Right ventricle myocardium inferior (tissue), 1 donor: ENCODE measurements at places on chromosomes 7 and 10. TPM values are rescaled to one million over a fixed set of nuclear protein-coding genes. Genes with fewer than 3 reads are reported as not detected.

ST8SIA6 gene
- 9.3 TPM for total RNA-seq

LIPK gene
- not detected for total RNA-seq

SFRP4 gene
- 0.32 TPM for total RNA-seq

DNA sequence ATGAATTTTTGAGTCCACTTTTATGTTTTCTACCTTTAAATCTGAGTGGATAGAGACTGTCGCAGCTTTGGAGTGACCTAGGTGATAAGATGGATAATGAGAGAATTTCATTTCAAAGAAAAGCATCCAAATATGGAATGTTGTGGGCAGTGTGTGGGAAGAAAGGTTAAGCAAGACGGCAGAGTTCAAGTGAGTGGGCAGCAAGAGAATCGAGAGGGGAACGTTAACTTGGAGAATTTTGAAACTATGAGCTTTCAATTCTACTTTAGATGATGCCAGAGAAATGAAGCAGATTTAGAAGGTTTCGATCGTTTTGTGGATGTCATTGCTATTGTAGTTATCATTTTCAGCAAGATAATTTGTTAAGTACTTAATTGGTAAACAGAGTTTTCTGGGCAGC lies 73.0 kb downstream of the XRCC2 start:
- DNase-seq = no peak

DNA sequence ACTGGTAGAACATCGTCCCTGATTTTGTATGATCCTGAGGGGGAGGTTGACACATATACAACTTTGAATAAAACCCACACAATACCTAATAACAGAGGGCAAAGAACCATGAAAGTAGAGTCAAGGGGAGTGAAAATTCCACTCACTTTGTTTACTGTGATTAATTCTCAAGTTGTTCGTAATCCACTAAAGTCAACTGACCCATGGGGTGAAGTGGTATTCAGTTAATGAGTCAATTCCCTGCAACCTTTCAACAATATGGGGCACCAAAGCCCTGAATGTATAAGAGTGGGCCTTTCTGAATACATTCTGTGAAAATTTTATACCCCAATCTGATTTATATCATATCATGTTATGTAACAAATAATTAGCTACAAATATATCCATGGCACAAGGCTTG lies 39.0 kb upstream of the C10orf67 start:
- DNase-seq = no peak

DNA sequence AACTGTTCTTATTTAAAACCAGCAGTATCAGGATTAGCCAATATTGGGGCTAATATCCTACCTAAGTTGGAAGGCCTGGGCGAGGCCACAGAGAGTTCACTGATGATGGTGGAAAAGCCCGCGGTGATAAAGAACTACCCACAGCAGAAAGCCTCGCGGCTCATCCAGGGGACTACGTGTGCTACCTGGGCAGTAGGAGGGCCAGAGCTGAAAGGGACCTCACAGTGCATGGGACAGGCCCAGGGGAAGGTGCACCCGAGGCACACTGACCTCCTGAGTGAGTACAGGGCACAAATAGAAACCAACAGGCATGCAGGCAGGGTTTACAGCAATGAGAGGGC lies 1.4 kb downstream of the WDR86 start:
- DNase-seq = no peak

GRCh38 chr10:30537586-30537985 lies 92.0 kb downstream of the LYZL2 start:
- no peak for DNase-seq

DNA sequence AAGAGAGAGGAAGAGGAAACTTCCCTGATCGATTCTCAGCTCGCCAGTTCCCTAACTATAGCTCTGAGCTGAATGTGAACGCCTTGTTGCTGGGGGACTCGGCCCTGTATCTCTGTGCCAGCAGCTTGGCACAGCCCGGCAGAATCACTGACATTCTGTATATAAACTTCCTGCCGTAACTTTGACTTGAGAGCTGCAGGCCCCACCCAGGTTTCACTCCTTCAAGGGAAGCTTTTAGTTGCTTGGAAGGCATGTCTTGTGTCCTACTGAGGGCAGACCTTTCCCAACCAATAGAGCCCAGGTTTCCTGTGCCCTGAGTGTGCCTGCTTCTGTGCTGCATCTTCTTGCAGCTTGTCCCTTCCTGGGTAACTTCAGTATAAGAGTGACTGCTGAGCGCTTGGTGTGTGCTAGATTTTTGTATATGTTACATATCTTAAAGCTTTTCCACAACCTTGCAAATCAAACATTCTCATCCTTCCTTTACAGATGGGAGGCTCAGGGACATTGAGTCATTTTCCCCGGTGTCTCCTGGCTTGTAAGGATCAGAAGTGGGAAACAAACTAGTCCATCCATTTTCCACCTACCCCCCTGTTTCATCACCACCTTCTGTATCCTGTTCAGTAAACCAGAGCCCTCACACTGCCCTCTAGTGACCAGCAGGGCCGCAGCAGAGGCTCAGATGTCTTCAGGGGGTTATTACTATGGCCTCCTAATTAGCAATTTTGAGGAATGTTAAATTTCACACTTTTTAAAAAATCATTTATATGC lies 225.2 kb upstream of the PRSS58 start:
- DNase-seq = no peak

DNA sequence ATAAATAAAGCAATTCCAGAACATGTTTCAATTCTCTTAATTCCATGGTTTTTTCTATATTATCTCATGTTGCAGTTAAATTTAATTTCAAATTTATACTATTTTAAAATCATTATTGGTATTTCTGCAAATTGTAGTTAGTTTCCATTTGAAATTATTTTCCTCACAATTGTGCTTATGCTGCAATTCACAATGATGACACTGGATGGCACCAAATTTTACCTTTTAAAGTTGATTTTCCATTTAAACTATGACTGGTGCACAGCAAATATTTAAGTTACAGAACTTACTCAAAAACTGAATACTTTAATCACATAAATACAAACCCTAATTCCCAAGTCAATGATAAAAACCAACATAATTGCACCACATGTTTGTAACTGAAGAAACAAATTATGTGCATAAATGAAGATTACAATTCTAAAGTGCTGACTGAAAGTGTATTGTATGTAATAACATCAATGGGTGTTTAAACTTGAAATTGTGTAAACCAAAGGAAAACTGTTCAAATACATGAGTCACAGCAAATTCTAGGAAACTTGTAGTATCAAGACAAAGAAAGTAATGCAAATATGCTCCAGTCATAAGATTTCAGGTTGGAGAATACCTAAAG lies 75.3 kb upstream of the AASS start:
- no peak for DNase-seq

GRCh38 chr7:73921623-73922528 lies 60.9 kb downstream of the TMEM270 start:
- no peak for DNase-seq
